Fibroblast of skin of back (primary cell): ENCODE measurements at places on chromosomes 7 and 10.

DNA sequence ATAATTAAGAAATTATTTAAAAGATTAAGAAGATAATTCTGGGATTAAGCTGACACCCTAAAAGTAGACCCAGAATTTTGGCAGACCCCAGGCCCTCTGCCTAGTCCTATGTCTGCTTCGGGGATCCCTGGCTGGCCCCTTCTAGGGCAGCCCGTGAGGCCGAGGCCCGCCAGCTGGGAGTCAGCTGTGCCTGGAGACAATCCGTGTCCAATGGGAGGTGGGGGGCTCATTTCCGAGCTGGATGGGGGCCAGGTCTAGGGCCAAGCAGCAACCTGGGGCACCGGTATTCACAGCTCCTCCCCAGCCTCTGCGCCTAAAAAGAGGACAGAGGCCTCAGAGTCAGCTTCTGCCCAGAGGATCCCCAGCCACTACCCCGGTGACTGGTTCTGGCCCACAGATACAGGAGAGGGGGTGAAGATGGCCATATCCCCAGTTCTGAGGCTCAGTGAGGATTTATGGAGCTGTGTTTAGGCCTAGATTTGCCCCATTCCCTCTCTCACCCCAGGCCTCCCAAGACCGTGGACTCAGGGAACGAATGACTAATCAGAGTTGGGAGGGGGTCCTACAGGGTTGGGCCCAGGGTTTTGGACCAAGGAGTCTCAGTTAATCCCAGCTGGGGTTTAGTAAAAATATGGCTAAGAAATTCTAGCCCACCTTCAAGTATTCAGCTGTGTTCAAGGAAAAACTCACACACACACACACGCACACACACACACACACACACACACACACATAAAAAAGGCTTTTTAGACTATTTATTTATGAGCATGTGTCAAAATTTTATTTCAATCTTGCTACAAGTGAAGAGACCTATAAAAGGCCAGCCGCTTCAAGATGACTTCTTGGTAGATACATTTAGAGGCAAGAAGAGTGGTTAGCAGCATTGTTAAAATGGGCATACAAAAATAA lies 37.4 kb upstream of the LBX1 start:
- no peak for DNase-seq

- no peak for DNase-seq
These were observed 62.8 kb downstream of the MTPN start for GRCh38 chr7:135914346-135914745.

DNA sequence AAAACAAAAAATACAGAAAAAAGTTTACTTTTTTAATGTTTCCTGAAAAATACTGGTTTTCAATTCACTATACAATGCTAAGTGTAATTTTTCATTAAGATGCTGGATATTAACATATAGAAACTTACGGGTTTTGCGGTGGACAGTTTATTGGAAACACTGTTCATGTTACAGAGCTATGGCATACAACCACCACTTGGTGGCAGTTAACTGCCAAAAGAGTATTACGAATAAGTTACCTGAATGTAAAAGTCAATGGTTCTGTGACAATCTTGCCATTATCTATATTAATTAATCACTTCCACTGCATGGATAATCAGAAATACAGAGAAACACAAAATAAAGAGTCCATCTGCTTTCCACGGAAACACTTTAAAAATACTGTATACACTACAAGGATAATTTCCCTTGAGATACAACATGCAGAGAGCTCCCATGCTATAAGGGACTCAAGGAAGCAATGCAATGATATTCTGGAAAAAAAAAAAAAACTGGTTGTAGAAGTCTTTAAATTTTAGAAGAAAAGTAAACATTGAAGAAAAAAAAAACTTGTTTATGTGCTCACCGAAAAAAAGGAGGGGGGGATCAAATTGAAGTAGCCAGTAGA lies 97.0 kb downstream of the TPK1 start:
- peak; percentile 34 for DNase-seq

DNA sequence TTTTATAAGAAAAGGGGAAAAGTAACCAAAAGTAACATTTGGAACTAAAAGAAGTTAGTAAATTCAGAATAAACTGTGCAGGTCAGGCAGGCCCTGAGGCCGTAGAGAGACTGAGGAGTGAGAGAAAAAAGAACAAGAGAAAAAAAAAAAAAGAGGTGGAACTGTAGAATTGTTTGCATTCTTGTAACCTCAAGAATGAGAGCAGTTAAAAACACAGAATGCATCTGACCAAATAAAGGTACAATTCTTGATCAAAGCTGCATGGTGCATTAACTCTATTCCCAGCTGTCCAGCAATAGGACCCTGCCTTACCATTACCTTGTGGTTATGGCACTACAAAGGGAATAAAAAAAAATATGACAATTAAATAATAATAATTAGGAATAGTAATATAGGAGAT lies 170.1 kb upstream of the SEMA3A start:
- peak; percentile 12 for DNase-seq

DNA sequence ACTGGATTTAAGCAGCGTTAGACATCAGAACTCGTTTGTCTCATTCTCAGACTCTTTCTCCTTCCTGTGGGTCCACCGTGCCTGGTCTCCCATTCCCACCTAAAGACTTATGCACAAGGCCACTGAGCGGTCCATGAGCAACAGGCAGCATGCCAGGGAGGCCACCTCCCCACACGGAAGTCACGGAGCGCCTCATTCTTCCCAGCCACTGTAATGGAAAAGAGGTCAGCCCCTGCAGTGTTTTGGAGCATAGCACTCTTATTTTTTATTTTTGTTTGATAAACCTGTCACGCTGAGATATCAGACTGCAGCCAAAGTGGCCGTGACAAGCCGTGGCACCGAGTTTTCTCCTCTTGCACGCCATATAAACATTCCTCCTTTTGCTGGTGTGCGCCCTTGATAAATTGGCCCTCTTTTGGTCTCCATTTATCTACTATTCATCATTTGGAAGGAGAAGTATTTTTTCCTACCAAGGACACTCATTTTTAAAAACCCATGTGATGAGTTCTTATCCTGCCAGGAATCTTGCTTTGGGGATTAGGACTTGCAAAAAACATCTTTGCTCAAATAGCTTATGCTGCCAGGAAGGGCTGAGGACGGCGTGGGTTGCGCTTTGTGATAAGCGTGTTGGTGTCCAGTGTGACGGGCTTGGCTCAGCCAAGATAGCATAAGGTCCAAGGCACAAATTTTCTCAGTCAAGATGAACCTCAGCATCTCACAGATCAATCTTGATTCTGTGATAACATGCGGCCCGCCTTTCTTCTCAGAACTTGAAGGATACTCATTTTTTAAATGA lies 206.0 kb downstream of the CCDC3 start:
- DNase-seq: no peak
